GM12864 (cell line): ENCODE measurements at places on chromosomes 6 and 20.

- no peak for DNase-seq
These were observed 14.0 kb downstream of the PLAGL1 start for GRCh38 chr6:143993965-143994646.

- DNase-seq = no peak
These were observed 161.4 kb upstream of the HTR1E start for GRCh38 chr6:86775893-86776292.

DNA sequence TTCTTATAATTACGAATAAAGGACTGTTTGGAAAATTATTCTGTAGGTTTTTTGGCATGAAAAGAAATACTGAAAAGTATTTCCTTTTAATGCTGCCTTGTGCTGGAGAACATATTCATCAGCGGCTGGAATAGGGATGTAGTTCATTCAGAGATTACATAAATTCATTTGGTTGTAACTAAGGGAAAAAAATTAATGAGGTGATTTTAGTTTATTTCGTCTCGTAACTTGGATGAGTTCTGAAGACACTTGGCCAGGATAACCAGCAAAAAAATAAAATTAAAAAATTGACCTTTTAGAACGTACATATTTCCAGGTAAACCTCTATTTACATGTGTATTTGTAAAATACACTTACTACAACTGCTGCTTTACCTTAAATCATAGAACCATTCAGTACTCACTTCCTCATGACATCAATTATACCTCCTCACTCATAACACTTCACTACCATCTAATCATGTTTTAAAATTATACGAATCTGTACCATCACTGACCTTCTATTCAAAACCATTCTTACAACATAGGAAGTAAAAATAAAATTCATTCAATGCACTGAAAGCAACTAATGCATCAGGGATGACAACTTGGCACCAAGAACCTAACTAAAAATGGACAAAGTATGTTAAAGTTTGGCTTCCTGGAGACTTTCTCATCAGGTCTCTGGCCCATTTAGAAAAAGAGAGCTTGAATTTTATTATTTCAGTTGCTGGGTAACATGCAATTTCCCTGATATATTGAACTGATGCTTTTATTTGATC, 17.2 kb downstream of the KLHL31 start:
- no peak for DNase-seq

DNA sequence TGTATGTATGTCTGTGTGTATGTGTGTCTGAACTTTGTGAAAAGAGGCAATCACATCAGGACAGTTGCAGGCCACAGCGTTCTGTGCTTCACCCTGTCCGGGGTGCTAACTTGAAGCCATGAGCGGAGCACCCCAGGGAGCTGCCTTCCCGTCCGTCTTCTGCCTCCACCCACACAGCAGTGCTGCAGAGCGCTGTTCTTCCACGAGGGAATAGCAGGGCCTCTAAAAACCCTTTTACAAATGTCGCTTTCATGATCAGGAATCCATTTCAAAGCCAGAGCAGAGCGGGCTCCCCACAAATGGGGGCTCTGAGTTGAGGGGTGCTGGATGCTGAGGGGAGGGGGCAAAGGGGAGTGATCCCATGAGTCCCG, 131.5 kb downstream of the RNASET2 start:
- DNase-seq = no peak

- no peak for DNase-seq
These were observed 26.5 kb upstream of the EMILIN3 start for GRCh38 chr20:41392871-41393704.

- DNase-seq = no peak
These were observed 347.8 kb upstream of the PLCB4 start for GRCh38 chr20:8721098-8721497.

GRCh38 chr6:24405262-24405661, 2.5 kb downstream of the MRS2 start:
- DNase-seq = no peak

GRCh38 chr20:1240549-1240948, 14.7 kb downstream of the RAD21L1 start:
- no peak for DNase-seq

DNA sequence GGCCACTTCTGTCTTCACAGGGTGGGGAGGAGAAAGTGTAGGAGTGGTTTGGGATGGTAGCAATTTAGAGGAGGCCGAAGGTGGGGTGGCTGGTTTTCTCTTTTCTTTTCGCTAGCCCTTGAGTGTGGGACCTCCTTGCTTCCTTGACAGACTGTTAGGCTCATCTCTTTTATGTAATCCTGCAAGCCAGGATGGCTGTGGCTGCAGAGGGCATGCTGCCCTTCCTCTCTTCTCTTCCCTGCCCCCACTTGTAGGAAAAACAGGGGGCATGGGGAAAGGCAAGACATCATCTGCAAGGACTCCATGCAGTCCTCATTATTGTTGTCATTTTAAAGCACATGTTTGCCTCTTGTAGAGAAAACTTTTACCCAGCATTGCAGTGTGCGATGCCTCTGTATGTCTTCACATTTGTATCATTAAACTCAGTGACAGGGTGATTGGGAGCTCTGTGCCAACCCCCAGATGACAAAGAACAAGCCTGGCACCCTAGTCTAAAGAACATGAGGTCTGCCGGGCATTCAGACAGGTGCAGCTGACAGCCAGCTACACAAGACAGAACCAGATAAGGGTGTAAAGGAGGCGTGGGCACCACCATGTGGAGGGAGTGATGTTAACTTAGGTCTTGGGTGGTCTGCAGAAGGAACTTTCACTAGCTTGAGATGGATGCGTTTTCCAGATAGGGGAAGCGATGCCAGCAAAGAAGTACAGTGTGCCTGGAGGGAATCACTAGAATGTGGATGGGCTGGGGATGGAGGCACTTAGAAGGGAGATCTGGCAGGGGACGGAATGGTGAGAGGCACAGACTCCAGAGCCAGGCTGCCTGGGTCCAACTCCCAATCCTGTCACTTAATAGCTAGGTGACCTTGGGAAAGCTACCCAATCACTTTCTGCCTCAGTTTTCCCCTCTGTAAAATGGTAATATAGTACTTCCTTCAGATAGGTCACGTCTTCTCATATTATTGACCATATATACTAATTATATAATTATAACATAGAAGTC, 207.6 kb downstream of the TBC1D7 start:
- DNase-seq = no peak

DNA sequence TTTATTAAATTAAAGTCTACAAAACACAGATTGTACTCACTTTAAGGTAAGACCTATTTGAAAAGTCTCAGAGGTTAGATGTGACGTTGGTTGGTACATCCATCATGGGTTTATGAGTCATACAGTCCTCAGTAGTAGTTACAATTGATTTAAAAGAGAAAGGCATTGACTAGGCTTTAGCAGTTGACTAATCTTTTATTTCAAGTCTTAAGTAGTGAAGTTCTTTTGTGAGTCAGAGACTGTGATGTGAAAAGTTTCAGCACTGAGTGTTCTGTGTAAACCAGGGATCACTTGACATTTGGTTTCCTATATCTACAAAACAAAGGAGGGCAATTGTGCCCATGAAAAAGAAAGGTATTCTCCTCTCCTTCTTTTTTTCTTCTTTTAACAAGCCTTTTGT, 221.3 kb downstream of the GRIK2 start:
- no peak for DNase-seq

DNA sequence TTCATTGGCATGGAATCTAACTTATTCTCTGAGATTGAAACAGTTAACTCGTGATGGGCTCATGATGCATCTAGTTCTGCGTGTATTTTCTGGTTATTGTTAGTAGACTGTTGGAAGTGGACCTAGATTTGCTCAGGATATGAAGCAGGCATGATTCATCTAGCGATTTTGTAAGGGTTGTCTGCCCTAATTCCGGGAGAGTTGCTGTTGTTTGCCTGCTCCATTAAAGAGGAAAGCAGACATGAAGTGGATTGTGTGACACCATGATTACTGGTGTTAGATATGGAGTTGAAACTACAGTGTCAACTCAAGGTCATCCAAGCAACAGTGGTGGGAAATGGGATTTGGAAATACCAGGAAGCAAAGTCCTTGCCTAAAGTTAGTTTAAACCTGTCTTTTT, 41.0 kb downstream of the SOX4 start:
- DNase-seq = no peak

GRCh38 chr6:32271429-32271828, 47.6 kb upstream of the NOTCH4 start:
- peak; percentile 53 for DNase-seq
